H9 (cell line): ENCODE measurements at places on chromosomes 1 and 21. TPM values are rescaled to one million over a fixed set of nuclear protein-coding genes. Genes with fewer than 3 reads are reported as not detected.

GRCh38 chr1:157042846-157043245 is 2.7 kb downstream of the ARHGEF11 start:
- no peak for DNase-seq
- H3K27me3 ChIP-seq: no peaks in the 10 kb centered on the region
- peaks cover 3% of the 10 kb centered on the region; the same call in 1 of the 2 replicates for H3K36me3 ChIP-seq
- H3K4me1 ChIP-seq: peaks cover 10% of the 10 kb centered on the region
- no peak overlapping the region for H3K27ac ChIP-seq
- H3K4me3 ChIP-seq: peak overlapping the region; percentile 91

DNA sequence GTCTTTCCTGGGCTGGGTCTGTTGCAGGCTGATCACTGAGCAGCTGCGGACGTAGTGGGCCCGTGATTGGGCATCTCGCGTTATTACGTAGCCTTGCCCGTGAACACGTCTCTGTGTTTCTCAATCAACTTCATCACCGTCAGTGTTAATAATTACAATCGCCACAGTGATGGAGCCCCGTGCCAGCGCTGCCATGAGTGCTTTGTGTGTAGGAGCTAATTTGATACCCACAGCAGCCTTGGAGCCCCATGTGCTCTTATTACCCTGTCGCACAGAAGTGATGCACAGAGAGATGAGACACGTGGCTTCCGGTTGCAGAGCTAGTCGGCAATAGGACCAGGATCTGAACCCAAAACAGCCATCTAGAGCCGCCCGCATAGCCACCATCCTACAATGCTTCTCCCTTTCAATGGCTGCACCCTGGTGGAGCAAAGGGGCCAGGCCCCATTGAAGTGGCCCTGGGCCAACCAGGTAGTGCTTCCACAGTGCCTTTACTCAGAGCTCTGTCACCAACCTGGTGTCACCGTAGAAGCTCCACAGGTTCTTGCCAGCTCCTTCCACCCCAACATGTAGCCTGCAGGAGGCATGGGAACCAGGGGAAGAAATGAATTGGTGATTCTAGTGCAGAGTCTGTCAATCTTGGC is 398.5 kb upstream of the VAMP3 start:
- no peaks in the 10 kb centered on the region for H3K4me1 ChIP-seq
- no peak overlapping the region for H3K27ac ChIP-seq
- no peaks in the 10 kb centered on the region for H3K36me3 ChIP-seq

GRCh38 chr1:154006136-154006535 is 15.6 kb downstream of the RPS27 start:
- no peak for DNase-seq
- no peak overlapping the region for H3K27ac ChIP-seq
- H3K27me3 ChIP-seq: no peaks in the 10 kb centered on the region
- H3K4me3 ChIP-seq: no peak overlapping the region

DNA sequence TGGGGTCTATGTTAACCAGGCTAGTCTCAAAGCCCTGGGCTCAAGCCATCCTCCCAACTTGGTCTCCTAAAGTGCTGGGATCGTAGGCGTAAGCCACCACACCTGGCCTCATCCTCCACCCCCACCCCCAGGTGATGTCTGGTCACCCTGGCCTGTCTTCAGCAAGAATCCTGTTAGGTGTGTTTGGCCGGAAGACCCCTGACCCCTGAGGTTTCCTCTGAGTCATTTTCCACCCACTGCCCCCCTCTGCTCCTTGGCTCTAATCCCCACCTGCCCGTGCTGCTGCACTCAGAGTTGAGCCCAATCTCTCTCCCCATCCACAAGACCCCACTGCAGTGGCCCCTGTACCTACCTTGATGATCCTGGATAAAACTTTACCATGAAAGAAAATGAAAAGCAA is 25.2 kb downstream of the SLC66A1 start:
- no peak for DNase-seq
- H3K4me3 ChIP-seq: no peak overlapping the region
- peaks cover 2% of the 10 kb centered on the region; the same call in 1 of the 2 replicates for H3K4me1 ChIP-seq

The MYOM3 gene
- total RNA-seq: 0.07 and 0.11 TPM in 2 replicates
